ENCODE measurements at places on chromosomes 5 and 9. TPM values are rescaled to one million over a fixed set of nuclear protein-coding genes. Genes with fewer than 3 reads are reported as not detected.

ANKRD31 gene
- 0.04 TPM for total RNA-seq

PAPPA gene
- 47.4 TPM for total RNA-seq

EQTN gene
- not detected for total RNA-seq

DNA sequence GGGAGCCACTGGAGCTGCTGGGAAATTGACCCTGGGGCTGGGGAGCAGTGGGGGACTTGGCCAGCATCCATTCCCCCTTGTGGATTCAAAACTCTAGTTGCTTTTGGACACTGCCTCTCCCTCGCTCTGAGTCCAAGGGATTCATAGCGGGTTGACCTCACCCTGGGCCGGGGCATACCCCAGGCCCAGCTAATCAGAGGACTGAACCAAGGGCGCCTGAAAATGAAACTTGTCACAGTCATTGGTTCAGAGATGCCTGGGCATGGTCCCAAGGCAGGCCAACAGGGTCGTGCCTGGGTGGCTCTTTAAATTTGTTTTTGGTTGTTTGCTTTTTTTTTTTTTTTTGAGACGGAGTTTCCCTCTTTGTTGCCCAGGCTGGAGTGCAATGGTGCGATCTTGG, 22.6 kb downstream of the STK10 start:
- no peak for DNase-seq

DNA sequence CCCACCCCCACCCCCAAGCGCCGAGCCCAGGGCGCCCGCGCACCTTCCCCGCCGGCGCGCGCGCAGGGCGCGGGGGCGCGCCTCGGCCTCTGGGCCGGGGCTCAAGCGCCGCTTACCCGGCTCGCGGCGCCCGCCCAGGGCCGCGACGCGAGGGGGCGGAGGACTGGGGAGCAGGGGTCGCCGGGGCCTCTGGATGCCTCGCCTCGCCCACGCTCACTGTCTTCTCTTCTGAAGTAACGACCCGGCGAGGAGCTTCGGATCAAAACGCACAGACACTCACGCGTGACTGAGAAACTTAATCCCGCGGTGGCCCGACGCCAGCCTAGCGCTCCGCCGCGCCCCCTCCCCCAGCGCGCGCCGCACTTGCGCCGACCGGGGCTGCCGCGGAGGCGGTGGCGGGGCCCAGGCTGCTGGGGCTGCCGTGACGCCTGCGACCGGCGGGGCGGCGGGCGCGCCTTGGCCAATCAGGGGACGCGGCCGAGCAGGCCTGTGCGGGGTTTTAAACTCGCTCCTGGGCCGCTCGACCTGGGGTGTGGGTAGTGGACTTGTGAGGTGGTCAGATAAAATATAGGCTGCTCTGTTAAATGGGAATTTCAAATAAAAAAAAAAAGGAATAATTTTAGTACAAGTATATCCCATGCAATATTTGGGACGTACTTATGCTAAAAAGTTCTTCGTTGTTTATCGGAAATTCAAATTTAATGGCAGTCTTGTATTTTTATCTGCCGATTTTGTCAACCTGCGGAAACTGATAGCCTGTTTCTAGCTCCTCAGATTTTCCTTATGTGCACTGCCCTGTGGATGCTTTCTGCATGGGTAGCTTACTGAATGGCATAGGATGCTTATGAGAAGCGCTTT, at the start of gene MPDZ:
Gene MPDZ, minus strand, starts transcription at position 409 of the 858 bp plus-strand sequence. CDS start 29,377 bp downstream, outside the sequence.
- peak; percentile 82 for DNase-seq

DNA sequence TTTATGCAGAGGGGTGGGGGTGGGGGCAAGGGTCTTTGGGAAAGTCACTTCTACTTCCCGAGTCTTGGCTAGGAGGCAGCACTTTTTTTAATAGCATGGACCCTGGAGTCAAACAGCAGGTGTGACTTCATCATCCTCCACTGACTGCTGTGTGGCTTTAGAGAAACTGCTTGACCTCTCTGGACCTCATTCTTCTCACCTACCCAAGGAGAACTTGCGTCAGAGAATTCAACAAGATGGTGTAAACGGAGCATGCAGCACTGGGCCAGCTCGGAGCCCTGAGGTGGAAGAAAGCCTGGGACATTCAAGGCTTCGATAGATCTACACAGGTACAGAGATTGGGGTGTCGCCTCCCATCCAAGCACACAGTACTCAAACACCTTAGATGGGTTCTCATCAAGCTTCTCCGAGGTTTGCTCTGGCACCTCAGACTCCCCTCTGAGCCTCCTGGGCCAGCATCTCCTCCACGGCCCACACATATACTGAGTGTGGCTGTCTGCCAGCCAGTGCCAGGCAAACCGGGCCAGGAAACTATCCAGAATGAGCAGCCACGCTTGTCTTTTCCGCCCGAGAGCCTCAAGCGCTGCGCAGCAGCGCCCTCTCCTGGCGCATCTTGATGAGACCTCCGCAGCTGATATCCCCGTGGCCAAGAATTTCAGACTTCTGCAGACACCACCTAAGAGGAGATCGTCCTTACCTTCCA, 4.6 kb upstream of the SLC25A48 start:
- peak; percentile 84 for DNase-seq

DNA sequence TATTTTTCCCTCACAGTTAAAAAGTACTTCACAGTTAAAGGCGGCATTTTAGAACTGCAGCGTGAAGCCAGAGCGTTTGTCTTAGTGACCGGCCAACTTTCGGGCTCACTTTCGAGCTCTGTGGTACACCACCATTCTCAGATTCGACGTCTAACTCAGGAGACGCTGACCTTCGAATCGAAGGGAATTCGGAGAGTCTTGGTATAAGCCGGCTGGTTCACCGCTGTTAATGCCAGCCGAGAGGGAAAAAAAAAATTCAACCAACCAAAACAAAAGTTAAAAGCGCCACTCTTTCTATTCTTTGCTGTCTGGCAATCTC, 544 bp upstream of the SNX24 start:
- DNase-seq: no peak

All from A673 (cell line).